ENCODE measurements at places on chromosomes 6 and 20. TPM values are rescaled to one million over a fixed set of nuclear protein-coding genes. Genes with fewer than 3 reads are reported as not detected.

DNA sequence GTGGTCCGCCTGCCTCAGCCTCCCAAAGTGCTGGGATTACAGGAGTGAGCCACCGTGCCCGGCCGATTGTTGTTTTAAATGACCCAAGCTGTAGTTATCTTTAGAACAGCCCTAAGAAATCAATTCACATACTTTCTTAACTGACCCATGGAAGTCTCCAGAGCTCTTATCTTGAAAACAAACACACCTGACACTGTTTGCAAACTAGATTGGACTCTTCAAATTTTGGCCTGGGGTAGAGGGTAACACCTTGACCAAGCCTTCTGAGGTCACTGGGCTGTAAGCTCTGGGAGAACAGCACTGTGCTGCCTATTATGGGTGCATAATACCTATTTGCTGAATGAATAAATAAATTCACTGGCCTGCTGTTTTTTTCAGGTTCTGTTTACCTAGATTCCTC, 190.6 kb downstream of the AIG1 start:
- no peak overlapping the region for H3K4me3 ChIP-seq
- H3K27ac ChIP-seq = no peak overlapping the region
- DNase-seq = no peak
- no peaks in the 10 kb centered on the region for H3K4me1 ChIP-seq

DNA sequence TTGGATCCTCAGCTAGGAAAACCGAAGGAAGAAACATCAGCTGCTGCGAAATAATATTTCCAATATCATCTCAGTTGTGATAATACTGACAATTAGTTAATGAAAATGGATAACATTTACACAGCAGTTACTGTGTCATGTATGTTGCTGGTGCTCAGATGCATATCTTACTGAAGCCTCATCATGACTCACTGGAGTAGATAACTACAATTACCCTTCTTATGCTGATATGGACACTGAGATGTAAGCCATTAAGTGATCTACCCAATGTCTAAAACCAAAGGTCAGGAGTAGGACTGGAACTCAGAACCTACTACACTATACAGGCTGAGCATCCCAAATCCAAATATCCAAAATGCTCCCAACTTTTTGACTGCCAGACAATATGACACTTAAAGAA, 54.7 kb upstream of the LYRM2 start:
- no peak overlapping the region for H3K4me3 ChIP-seq
- DNase-seq = no peak
- H3K27ac ChIP-seq = no peak overlapping the region

DNA sequence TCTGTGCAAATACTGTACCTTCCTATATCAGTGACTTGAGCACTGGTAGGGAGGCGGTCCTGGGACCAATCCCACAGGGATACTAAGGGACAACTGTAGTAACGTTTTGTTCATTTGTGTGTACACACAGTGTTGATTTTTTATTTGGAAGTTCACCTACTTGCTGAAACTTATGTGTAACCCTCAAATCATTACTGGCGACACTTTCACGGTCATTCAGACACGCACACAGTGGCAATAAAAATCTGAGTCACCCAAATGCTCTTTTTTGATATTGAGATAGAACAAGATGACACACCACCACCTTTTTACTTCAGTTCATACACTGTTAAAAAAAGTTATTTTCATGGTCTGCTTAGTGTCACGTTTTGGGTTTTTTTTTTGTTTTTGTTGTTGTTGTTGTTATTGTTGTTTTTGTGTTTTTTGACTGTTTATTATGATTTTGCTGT, 79.8 kb downstream of the QKI start:
- no peak overlapping the region for H3K27ac ChIP-seq
- H3K4me3 ChIP-seq = no peak overlapping the region
- H3K4me1 ChIP-seq = peaks cover 3% of the 10 kb centered on the region
- peaks cover 13% of the 10 kb centered on the region for H3K36me3 ChIP-seq
- DNase-seq = no peak

ZC3H12D gene
- total RNA-seq = 37.5 TPM

RAET1L gene
- total RNA-seq = not detected
